Muscle of arm (tissue), 14 donors: ENCODE measurements at places on chromosomes 6 and 20.

GRCh38 chr20:51497542-51498467, 44.7 kb downstream of the NFATC2 start:
- no peak for DNase-seq

DNA sequence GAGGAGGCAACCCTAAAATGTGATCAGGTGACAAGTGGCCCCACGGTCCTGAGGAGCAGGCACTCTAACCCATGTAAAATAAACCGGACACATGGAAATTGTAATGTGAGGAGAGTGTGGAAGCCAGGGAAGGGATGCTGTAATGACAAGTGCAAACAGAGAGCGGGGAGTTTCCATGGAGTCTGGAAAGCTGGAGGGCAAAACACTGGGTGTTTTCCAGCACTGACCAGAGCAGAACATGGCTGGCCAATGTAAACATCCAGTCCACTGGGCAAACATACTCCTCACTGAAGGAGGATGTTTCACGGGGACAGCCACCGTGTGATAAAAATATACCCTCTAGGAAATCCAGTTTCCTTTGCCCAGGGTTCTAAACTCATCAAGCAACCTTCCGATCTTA, 219.0 kb upstream of the JARID2 start:
- peak; percentile 19 for DNase-seq

DNA sequence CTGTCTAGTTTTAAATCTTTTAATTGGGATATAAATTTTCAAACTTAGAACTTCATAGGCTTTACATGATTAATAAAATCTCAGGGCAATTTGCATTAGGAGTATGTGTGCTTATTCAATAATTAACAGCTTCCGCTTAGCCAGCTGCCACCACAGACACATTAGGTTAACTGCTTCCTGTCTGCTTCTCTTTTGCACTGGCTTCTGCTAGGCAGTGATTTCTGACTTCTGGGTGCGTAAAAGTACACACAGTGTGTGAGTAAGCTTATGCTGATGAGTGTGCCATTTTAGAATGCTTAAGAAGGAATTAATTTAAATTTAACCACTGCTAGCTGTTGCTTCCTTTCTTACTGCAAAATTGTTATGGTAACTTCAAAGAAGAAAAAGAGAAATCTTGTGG, 73.9 kb downstream of the F13A1 start:
- DNase-seq, result no peak

- DNase-seq, result no peak
Measured at GRCh38 chr20:7994809-7995208, 24.8 kb downstream of the TMX4 start.

DNA sequence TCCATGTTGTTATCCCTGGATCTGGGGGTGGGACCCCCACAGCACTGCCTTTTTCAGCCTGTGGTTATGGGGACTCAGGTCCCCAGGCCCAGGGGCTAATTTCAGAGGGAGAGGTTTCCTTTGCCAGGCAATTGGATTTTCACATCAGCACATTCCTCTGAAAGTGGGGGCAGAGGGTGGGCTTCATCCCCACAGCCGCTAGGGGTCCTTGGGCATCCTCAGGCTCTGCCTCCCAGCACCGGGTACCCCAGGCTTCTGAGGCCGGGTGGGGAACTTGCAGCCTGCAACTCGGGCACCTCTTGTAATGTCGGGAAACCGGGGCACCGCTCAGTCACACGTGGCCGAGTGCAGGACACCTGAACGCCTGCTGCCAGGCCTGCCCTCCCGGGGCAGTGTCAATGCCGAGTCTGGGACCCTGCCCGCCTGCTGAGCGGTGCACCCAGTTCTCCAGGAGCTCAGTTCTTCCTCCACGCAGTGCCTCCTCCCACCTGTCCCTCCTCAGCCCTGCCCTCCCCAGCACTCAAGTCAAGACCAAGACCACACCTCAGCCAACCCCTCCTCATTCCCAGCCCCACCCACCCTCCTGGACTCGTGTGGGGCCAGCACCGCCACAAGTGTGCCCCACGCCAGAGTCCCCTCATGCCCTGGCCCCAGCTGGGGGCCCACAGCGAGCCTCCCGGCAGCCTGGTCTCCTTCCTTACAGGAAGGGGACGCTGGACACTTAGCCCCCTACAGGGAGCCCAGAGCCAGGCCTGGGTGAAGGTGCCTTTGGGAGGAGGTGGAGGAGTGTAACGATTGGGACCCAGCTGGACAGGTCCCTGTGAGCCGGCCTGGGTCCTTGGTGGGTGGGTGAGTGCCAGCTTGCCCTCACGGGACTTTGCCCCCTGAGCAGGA, 8.8 kb upstream of the CHRNA4 start:
- no peak for DNase-seq
